ENCODE measurements at places on chromosomes 7 and 10.

GRCh38 chr10:73859784-73860491 is 14.4 kb downstream of the CAMK2G start:
- no peak for DNase-seq

DNA sequence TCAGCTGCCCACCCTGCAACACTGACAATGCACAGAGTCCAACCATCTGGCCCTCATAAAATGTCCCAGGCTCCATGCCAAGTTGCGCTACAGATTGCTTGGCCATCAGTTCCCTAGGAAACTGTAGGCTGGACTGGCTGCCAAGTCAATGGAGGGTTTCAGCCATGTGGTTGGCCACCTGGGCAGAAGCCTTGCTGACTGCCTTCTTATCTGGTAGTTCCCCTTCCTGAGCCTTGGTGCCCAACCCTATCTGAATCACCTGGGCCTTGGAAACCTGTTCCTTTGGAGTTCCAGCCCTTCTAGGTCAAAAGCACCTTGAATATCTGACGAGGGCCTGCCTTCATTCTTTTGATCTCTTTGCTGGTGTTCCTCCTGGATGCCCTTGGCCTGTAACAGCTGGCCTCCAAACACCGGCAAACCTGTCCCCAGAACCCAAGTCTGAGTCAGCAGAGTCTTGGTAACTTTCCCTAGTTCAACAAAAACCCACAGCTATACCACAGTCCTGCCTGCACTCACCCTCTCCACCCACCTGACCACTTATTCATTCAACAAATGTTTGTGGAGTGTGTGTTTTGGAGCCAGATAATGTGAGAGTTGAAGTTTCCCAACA is 37.4 kb upstream of the KDM7A start:
- DNase-seq = peak; percentile 23

GRCh38 chr10:89741126-89741762 is 39.9 kb downstream of the KIF20B start:
- DNase-seq = no peak

GRCh38 chr7:18201350-18201749 is 173.7 kb upstream of the PRPS1L1 start:
- no peak for DNase-seq

GRCh38 chr10:127894146-127894545 is 1.4 kb upstream of the CLRN3 start:
- no peak for DNase-seq

DNA sequence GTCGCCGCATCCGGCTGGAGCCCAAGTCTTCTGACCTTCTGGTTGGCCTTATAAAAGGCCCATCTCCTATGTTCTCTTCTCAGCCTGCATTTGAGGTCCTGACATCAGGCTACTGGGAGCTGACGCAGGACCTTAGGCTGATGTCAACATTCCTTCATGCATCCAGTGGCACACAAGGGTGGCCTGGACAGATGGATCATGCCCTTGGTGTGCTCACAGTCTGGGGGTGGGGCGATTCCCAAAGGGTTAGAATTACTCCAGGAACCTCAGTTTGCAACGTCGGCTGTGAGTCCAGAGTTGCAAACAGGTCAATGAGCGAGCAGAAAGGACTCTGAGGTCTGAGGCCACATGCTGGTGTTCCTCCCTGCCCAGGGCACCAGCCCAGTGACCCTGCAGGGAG is 8.2 kb upstream of the CLIP2 start:
- DNase-seq = no peak

DNA sequence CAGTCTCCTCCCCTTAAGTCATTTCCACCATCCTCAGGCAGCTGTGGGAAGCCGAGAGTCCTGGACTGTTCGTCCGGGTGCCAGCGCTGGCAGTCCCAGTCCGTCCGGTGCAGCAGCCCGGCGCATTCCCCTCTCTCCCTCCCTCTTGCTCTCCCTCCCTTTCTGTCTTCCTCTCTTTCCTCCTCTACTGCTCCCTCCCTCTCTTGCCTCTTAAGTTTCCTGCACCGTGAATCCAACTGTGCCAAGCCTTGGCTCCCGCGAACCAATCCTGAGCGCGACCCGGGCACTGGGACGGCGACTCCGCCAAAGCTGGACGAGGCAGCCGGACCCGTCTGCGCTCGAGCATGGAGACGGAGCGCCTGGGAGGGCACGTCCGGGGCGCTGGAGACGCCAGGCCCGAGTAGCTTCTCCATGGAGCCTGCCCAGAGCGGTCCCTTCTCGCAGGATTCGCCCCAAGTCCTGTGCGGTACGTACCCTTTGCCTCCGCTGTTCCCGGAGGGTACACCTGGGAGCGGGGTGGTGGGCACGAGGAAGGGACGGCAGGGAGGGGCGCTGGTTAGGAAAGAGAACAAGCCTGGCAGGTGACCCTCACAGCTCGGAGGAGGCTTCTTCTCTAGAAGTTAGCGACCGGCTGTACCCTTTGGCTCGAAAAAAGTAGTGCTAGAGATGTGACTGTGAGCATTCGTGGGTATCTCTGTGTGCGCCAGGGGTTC is 1.0 kb downstream of the NXPH1 start:
- DNase-seq = no peak

DNA sequence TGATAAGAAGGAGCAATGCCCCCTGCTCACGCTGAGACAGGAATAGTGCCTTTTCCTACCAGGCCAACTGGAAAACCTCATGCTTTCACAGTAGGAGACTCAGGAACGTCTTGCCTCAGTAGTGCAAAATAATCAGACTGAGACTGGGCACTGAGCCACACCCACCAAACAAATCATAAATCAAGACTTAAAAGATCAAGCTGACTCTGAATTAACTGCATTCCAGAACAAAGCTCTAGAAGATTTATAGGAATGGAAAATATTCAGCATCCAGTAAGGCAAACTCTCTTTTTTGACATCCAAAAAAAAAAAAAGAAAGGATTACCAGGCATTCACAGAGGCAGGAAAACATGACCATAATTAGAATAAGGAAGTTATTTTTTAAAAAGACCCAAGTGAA is 30.5 kb upstream of the SLC18A3 start:
- no peak for DNase-seq

- DNase-seq = no peak
These were observed 100.9 kb downstream of the LHPP start for GRCh38 chr10:124562425-124563060.

- DNase-seq = no peak
These were observed 1.8 kb upstream of the KIF20B start for GRCh38 chr10:89699581-89700064.

DNA sequence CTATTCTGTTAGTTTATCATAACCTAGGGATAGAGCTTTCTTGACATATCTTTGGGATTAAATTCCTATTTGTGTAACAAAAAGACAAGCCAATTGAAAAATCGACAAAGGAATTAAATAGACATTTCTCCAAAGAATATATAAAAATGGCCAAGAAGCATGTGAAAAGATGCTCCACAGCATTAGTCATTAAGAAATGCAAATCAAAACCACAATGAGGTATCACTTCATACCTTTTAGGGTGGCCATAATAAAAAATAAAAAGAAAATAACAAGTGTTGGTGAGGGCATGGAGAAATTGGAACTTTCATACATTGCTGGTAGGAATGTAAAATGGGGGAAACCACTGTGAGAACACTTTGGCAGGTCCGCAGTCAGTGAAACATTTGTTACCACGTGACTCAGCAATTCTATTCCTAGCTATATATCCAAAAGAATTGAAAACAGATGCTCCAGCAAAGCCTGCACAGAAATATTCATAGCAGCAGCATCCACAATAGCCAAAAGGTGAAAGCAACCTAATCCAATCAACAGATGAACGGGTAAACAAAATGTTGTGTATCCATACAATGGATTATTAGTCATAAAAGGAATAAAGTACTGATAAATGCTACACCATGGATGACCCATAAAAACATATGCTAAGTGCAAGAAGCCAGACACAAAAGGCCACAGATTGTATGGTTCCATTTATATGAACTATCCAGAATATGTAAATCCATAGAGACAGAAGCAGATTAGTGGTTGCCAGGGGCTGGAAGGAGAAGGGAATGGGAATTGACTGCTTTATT is 20.5 kb downstream of the SPAG6 start:
- DNase-seq = no peak

DNA sequence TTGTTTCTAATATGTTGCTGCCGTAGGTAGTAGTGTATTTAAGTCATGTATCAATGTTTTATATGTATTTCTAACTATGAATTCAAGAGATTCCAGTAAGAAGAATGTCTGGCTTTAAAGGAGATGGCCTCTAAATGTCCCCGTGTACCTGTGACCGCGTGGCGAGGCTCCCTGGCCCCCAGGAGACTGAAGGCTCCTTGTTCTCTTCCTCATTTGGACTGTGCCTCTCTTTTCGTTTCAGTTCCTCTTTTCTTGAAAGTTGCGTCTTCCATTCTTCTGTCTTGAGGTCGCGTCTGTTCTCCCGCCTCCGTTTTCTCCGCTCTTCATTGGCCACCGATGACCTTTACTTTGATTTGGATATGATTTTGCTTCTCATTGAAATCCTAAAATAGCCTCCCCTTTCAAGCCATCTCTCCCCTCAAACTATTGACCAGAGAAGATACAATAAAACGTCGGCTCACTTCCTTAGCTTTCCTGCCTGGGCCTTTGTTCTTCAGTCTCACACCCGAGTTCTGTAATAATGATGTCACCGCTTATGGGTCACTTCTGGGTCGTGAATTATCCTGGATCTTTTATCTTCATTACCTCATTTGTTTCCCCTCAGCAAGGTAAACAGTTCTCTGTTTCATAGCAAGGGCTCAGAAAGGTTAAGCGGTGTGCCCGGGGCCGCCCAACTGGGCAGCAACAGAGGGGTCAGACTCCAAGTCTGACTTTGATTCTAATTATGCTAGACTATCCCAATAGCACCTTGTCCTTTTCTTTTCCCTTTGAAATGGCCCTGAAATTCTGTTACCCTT is 28.7 kb downstream of the WIPI2 start:
- DNase-seq = no peak

DNA sequence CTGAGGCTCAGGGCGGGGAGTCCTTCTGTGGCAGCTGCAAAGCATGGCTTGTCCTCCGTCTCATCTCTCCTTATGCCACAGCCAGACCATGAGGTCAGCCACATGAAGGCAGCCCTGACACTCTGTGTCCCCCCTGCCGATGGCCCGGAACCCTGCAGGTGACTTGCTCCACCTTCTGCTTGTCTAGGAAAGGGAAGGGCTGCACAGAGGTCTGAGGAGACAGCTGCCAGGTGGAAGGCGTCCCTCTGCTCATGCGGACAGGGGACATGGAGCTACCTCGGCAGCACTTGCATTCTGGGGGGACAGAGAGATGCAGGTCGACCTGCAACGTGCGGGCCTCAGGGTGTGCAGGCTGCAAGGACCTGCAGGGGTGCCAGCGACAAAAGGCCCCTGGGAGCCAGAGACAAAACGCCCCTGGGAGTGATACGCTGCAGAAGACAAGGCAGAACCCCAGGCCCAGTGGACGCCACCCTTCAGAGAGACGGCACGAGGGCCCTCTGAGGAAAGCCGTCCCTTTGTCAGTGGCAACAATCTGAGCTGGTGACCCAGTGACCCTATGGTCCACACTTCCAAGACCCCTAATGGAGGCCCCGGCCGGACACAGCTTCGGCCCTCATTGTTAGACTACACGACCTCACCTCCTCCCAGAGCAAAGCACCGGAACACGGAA is 205.2 kb upstream of the PPP2R2D start:
- no peak for DNase-seq

- peak; percentile 20 for DNase-seq
These were observed 6.8 kb downstream of the FFAR4 start for GRCh38 chr10:93573051-93573909.

DNA sequence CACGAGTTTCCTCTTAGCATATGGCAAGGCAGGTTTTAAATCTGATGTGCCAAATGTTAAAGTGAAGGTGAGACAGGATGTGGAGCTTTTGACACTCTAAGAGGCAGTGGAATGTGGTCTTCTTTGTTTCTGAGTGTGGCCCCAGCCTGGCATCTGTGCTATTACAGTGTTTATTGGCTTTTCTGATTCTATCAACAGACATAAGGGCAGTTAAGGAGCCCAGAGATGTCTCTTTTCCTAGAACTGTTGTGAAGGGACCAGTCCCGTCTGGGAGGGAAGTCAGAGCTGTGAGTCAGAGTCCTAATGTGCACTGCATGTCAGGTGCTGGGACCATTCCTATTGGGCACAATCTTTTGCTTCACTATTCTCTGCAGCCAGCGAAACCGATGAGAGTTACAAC is 32.5 kb downstream of the TRUB1 start:
- no peak for DNase-seq

DNA sequence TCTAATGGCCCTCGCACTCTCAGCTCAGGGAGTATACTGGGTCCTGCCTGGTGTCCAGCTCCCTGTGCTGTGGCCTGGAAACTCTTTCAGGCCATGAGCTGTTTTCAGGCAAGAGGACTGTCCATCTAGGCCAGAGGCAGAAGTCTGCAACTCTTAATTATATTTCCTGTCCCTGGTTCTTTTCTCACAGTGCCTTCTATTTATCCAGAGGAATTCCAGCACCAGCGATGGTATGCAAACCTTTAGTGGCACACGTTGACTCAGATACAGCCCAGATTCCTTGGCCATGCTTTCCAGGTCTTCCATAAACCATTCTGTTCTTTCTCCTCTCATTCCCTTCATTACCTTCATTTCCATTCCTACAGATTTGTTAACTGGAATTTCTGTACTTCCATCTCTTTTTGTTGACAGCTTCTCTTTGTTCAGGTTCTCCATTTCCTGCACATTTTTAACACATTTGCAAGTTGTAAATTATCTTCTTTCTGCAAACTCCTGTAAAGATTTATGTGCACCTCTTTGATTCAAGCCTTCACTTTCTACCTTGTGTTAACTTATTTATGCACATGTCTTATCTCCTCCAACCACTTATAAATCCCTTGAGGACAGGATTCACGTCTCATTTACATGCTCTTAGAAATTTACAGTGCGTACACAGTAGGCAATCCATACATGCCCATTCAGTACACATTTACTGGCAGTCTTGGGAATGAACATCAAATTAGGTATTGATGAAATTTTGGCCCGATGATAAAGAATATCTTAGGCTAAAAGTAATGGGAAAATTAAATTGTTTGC is 172.1 kb downstream of the CELF2 start:
- no peak for DNase-seq

- DNase-seq = no peak
These were observed 1.5 kb downstream of the UMAD1 start for GRCh38 chr7:7642081-7642480.

GRCh38 chr7:108263425-108263824 is 133.3 kb upstream of the LAMB4 start:
- DNase-seq = no peak

DNA sequence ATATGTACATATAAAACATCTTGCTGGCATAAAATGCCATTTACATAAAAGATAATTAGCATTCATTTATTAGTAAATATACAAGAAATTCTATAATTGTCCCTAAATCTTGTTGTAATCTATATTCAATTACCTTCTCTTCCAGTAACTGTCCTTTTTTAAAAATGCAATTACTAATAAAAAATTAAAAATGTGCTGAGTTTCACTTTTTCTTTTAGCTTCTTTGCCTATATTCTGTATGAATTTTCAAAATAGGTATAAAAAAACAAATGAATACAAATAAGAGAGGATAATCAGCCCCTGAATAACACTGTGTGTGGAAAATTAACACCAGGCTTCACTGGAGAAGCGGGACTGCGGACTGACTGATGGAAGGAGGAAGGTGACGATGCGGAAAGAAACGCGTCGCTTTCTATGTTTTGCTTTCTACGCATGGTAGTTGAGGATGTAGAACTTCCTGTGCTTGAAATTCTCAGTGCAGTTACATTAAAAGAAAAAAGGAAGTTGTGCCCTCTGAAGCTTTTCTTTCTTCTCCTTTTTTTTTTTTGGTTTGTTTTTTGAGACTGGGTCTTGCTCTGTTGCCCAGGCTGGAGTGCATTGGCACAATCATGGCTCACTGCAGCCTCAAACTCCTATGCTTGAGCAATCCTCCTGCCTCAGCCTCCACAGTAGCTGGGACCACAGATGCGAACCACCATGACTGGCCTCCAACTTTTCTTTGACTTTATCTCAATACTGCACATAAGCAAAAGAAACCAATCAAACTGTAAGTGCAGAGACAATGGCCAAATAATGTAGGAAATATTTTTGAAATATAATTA is 7.4 kb upstream of the ZMYND11 start:
- DNase-seq = no peak

All from left ventricle myocardium inferior (tissue), 1 donor.